Colonic mucosa (tissue), 4 donors: ENCODE measurements at places on chromosomes 5 and 9. TPM values are rescaled to one million over a fixed set of nuclear protein-coding genes. Genes with fewer than 3 reads are reported as not detected.

The PCDHB13 gene
- total RNA-seq, result 1.3 TPM

DNA sequence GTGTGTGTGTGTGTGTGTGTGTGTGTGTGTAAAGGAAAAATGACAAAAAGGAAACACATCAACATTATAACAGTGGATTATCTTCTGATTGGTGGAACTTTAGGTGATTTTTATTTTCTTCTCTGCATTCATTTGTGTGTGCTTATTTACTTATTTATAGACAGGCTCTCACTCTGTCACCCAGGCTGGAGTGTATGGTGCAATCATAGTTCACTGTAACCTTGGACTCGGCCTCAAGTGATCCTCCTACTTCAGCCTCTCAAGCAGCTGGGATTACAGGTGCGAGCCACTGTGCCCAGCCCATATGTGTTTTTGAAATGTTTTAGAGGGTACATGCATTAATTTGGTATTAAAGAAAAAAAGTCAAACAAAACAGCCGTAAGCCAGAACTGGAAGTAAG is 39.1 kb downstream of the FAT2 start:
- no peak for DNase-seq

The GDA gene
- total RNA-seq, result 23.0 TPM

DNA sequence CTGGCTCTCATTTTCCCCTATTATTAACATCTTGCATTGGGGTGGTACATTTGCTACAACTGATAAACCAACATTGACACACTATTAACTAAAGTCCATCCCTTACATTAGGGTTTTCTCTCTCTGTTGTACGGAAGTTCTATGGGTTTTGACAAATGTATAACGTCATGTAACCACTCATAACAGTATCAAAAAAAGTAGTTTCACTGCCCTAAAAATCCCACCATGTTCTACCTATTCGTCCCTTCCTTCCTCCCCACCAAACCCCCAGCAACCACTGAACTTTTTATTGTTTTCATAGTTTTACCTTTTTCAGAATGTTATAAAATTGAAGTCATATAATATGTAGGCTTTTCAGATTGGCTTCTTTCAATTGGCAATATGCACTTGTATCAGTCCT is 40.1 kb downstream of the MLLT3 start:
- no peak for DNase-seq

- DNase-seq, result no peak
These were observed 304.3 kb downstream of the ARHGAP26 start for GRCh38 chr5:143074414-143074996.
